ENCODE measurements at places on chromosomes 7 and 10.

DNA sequence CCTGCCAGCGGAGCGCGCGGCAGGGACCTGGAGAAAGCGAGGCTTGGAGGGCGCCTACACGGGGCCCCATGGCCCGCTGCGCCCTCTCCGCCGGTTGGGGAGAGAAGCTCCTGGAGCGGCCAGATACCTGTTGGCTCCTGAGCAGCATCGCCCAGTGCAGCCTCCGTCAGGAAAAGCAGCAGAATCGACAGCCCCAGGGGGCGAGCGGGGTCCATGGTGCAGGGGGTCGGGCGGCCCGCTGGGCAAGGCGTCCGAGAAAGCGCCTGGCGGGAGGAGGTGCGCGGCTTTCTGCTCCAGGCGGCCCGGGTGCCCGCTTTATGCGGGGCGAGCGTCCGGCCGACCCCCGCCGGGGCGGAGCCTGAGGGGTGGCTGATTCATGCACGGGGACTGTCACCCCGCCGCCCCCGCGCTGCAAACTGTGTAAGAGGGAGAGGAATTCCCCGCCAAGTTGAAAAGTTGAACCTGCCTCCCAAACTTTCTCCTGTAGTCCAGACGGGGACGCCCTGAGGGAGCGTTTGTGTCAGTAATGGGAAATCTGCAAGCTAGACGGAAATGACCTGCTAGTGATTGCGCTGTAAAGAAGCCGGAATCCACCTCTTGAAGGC, at the start of gene TFPI2:
Gene TFPI2 (minus strand): TSS at position 290 of the 605 bp plus-strand sequence. CDS start 75 bp downstream, at position 215.
- no peak for DNase-seq

- no peak for DNase-seq
Observed at GRCh38 chr10:22686347-22686746, 28.0 kb downstream of the PIP4K2A start.

- peak; percentile 37 for DNase-seq
Observed at GRCh38 chr7:107939573-107940489, 48.8 kb downstream of the DLD start.

- DNase-seq: no peak
Observed at GRCh38 chr7:73517241-73517995, 4.7 kb downstream of the BAZ1B start.

GRCh38 chr7:83643012-83643411, 5.9 kb downstream of the SEMA3E start:
- no peak for DNase-seq

GRCh38 chr10:5485290-5485689, 14.1 kb downstream of the CALML5 start:
- DNase-seq: no peak

- no peak for DNase-seq
Observed at GRCh38 chr10:71684356-71685173, 35.0 kb downstream of the C10orf105 start.

DNA sequence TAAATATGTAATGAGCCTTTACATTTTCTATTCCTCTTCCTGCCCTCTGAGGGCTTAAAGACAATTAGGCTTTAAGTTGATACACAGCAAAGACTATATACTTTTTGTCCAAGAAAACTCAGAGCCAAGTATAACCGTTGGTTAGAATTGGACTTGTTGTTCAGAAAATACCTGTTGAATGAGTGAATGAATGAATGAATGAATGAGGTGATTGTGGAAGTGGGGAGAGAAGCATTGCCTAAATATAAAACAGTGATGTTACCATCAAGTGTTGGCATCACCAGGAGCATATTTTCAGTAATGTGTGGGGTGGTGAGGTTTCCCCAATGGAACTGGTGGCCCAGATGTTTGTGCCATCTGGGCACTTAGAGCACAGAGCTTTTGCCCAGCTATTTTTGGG, 106.9 kb downstream of the AOAH start:
- no peak for DNase-seq

DNA sequence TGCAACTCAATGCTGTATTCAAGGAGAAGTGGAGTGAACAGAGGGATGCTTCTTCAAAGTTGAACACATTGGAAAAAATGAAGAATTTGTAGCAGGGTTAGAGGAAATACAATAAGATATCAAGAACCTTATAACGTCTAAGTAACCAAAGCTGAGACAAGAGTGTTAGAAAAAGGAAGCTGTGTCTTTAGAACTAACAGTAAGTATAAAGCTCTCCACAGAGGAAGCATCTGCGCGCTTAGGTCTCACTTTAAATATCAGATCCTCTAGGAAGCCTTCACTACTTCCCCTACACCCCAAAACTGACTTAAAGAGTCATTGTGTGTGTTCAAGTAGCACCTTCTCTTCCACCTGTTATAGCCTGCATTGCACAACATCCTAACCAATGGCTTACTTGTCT, 43.0 kb downstream of the CH25H start:
- no peak for DNase-seq

GRCh38 chr7:127704211-127704610, 52.2 kb downstream of the SND1 start:
- DNase-seq: no peak

DNA sequence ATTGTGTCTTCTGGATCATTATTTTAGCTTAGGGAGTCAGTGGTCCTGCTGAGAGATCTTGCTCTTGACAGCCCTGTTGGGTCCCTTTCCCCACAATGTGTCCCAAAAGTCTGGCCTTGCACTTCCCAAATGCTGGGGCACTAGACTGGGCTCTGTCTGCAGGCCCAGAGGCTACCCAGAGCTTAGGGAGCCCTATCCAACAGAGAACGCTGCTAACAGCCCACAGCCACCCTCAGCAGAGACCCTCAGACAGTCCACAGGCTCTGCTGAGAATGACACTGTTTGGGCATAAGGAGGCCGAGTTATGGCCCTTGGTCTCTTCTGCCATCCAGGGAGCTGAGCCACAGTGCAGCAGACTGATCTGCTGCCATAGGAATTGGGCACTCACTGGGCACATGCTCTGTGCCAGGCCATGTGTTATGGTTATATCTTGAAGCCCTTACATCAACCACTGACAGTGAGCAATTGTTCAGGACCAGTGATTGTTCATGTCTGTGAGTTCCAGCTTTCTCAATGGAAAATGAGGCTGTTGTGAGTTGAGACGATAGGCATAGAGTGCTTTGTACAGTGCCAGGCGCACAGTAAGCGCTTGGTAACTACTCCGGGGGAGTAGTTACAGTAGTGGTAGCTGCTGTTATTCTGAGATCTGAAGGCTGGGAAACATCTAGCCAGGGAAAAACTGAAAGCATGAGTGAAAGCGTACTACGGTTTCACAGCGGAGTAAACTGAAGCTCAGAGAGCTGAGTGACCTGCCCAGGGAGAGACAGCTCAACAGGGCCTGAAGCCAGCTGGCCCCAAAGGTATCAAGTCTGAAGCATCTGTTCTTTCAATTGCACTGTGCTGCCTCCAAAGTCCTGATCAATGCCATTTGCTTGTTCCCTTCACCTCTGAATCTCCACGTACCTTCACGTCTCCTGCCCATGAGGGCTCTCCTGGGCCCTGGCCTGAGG, 77.6 kb upstream of the PRLHR start:
- no peak for DNase-seq

GRCh38 chr10:22740180-22740579, 25.8 kb upstream of the PIP4K2A start:
- DNase-seq: no peak

DNA sequence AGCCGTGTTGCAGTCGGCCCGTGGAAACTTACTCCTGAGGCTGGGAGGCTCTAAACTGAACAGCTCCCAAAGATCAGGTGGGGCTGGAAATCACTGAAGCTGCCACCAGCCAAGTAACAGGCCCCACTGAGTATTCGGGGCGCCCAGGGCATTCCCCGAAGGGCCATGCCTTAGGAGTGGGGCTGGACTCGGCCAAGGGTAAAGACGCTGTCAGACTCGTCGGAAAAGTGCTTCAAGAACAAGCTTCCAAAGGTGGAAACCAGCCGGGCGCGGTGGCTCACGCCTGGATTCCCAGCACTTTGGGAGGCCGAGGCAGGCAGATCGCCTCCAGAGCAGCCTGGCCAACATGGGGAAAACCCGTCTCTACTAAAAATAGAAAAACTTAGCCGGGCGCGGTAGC, 102.8 kb downstream of the GALNT11 start:
- no peak for DNase-seq

- DNase-seq: no peak
Observed at GRCh38 chr7:66899552-66900280, 21.3 kb upstream of the TMEM248 start.

- no peak for DNase-seq
Observed at GRCh38 chr10:54108961-54109360, 692.1 kb downstream of the PCDH15 start.

GRCh38 chr7:30285067-30285535, 704 bp downstream of the ZNRF2 start:
- DNase-seq: no peak

DNA sequence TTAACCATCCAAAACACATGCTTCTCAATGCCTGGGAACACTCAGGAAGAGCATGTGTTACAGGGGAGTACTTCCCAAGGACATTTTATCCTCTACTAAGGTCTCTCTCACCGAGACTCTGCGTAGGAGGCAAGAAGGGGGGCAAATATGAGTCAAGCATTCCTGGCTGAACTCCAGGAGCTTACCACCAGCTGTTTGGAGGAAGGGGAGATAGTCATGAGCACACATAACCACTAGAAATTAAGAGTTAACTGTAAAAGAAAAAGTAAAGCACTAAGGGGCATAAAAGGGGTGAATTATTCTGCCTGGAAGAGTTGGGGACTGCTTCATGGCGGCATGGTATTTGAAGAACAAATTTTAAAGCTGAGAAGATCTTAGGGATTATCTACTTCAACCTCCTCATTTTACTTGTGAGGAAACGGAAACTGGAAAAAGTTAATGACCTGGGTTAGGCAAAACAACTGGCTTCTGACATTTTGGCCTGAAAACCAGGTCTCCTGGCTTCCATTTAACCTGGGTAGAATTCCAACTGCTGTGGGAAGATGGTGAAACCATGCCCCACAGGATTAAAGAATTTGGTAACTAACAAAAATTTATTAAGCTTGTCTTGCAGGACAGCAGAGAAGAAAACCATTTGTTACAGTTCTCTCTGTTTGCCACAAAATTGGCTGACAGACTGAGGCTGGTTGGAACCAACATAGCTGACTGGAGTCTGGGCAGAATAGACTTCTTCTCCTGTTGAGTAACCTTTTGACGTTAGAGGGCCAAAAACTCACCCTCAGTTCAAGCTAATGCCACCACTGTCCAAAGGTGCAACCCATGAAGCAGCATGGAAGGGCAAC, 85.5 kb downstream of the SLC25A13 start:
- DNase-seq: peak; percentile 81

DNA sequence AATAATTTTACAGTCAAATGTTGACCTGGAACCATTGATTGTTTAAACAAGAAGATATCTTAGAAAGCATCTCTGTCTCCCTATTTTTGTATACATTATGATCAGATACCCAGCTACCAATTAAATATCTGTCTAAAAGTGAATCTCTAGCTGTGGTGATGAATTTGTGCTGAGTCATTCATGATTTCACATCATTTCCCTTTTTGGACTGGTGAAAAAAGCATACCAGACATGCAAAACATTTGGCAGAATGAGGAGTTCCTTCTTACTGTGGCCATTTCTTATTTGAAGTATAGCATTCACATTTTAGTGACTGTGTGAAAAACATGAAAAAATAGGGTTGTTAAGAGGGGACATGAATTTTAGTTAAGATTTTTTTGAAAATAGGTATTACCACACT, 98.0 kb upstream of the GATA3 start:
- peak; percentile 65 for DNase-seq

DNA sequence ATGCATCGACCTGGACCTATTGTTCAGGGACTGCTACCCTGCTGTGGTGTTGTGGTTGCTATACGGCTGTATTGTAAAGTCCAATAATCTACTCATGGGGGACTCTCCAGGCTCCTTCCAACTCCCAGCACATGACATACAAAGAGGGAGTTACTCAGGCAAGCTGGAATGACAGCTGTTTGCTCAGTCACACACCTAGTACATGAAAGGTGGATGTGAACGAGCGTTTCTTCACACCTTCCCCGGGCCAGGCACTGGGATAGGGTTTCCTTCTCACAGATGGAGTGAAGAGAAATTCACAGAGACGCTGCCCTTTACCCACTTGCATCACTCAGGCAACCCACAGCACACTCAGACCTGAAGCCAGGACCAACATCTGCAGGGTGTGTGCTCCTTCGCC, 215.7 kb downstream of the TNS3 start:
- DNase-seq: no peak

DNA sequence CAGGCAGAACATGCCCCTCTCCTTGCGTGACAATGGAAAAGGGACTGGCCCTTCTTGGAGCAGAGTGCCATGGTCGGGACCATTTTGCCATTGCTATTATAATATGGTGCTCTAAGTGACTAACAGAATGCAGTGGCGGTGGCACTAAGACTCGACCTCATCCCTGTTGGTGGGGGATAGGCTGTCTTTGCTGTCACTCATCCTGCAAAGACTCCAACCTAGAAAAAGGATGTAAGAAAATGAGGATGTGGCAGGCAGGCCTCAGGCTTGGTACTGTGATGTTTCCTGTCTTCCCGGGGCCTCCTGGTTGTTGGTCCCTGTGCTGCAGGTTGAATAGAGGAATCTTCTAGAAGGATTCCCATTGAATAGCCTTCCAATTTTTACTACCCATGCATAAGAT, 18.6 kb downstream of the BLNK start:
- DNase-seq: no peak

DNA sequence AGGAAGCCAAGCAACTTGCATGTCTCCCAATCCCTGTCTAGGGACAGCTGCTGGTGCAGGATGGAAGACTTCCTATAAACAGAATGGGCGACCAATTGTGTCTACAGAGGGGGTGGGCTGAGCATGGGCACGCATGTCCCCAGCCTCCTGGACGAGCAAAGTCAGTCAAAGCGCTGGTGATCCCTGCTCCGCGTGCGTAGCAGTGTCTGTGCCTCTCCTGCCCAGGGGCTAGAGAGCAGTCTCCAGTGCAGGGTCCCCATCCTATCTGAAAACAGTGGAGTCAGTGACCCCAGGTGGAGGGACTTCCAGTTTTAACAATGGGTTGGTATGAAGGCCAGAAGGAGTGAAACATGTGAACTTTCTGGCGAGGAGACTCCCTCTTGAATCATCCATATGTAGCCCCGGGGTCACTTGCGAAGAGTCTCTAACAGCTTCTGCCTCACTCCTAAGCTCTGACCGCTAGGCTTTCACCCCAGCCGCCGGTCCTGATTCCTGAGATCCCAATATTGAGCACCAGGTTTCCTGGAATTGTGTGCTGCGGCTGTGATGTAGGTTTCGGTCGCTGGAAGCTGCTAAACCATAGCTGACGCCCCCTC, 714 bp upstream of the CASP2 start:
- no peak for DNase-seq

- no peak for DNase-seq
Observed at GRCh38 chr10:86968994-86969355, 693 bp downstream of the ADIRF start.

- DNase-seq: no peak
Observed at GRCh38 chr7:13708670-13709069, 280.8 kb downstream of the ETV1 start.
